ENCODE measurements at places on chromosomes 16 and 17. TPM values are rescaled to one million over a fixed set of nuclear protein-coding genes. Genes with fewer than 3 reads are reported as not detected.

The ADAM11 gene
- polyA plus RNA-seq: 26.7 TPM

The SMG1 gene
- polyA plus RNA-seq: 46.1 TPM

DNA sequence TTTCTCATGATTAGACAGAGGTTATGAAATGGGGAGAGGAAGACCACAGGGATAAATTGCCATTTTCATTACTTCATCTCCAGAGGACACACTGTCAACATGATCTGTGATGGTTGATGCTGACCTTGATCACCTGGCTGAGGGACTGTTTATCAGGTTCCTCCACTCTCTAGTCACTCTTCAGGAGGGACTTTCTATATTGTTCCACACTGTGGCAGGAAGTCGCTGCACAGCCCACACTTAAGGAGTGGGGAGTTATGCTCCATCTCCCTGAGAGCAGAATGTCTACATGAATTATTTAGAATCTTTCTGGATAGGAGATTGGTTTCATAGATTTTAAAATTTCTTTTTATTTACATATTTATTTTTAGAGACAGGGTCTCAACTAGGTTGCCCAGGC is 46.7 kb downstream of the CYB5B start:
- no peak for DNase-seq

The SOST gene
- polyA plus RNA-seq: 1.5 TPM

All from spinal cord (tissue), 10 donors.